ENCODE measurements at places on chromosomes 2 and 18.

DNA sequence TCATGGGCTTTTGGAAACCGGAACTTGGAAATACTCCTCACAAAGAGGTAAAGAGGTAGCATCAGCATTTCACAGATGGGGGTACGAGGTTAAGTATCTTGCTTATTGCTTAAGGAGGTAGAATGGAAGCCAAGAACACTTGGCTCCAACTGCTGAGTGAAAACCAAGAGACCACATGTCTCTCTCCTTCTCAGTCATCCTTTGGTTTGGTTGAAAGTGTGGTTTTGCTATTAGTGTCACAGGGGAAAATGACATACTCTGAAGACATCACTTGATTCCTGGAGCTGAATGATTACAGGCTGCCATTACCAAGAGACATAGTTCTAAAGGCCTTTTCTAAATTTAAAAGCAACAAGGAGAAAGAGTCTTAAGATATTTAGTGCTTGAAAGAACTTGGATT, 41.5 kb downstream of the ANTXR1 start:
- no peak for DNase-seq

GRCh38 chr18:9552191-9552590, 62.2 kb downstream of the PPP4R1 start:
- DNase-seq, result no peak

DNA sequence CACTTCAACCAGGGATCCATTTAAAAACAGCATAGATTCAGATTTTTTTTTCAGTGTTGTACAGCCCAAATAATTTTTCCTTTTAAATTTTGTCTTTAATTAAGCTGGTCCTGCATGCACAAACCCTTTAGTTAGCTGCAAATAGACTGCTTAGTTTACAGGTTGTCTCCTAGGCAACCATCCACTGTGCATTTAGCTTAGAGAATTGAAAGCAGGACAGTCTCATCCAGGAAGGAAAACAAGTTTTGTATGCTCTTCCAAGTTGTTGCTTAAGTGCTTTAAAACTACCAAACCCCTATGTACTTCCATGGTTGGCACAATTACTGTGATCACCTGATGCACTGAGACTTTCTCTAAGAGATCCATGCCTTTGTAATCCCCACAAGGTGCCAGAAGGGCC, at the start of gene MAP3K19:
Gene MAP3K19 (minus strand): TSS at position 148 of the 400 bp plus-strand sequence. CDS start 22,800 bp downstream, outside the sequence.
- no peak for DNase-seq

DNA sequence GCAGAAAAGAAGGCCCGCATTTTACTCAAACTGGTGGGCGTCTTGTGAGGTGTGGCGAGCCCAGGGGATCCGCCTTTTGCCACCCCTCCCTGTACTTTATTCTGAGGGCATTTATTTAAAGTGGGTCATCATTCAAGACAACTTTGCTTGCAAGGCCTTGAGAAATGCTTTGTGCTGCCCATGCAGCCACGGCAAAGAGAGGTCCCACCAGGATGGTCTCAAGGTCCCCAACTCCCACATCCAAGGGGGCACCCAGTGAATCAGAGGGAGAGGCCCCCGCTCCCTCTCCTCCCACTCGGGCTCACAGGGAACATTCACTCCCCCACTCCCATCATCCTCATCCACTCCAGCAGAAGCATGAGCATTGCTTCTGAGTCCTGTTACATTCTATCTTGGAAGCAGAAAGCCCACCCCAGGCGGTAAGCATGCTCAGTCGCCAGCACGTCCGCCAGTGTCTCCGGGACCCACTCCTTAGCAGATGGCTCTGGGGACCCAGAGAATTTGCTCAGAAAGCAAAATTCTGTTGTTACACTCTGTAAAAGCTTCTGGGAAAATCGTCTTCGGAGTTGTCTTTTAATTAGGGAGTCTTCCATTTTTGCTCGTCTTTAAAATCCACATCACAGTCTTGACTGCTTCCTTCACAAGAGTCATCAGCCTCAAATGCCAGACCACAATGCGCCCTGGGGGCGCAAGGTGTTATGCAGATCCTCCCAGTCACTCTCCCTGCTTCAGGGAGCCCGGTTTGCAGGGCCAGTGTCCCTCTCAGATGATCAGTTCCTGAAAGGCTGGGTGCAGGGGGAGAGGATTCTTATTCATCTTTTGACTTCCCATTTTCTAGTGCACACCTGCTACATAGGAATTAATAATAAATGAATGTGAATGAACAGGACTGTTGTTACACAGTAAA, 99.4 kb upstream of the NCK2 start:
- no peak for DNase-seq

- DNase-seq, result no peak
Observed at GRCh38 chr2:99398303-99398702, 61.1 kb downstream of the EIF5B start.
